HEK293T (cell line): ENCODE measurements at places on chromosomes 2 and 18.
A peak's percentile ranks its signal among the peaks of the same experiment; 100 is the strongest.

DNA sequence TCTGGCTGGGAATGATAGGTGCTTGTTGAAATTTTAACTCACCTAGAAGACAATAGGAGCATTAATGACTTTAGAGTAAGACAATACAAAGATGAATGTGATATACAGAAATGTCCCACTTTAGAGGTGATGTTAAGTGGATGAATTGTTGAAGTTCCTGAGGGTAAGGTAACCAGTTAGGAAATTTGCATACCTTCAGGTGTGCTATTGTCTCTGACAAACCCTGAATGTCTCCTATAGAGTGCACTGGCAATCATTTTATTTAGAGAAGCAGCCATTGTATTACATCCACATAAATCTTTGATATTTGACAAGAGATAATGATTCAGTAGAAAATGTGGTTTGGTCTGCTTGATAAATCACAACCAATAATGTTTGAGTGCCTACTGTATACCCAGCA lies 228.5 kb downstream of the RNF144A start:
- no peak for DNase-seq

- peak; percentile 45 for DNase-seq
Observed at GRCh38 chr2:57497489-57498096, 549.0 kb upstream of the VRK2 start.

- DNase-seq = no peak
Observed at GRCh38 chr2:46366668-46367052, 69.5 kb downstream of the EPAS1 start.

GRCh38 chr18:12053289-12053688 lies 40.4 kb upstream of the ANKRD62 start:
- no peak for DNase-seq

DNA sequence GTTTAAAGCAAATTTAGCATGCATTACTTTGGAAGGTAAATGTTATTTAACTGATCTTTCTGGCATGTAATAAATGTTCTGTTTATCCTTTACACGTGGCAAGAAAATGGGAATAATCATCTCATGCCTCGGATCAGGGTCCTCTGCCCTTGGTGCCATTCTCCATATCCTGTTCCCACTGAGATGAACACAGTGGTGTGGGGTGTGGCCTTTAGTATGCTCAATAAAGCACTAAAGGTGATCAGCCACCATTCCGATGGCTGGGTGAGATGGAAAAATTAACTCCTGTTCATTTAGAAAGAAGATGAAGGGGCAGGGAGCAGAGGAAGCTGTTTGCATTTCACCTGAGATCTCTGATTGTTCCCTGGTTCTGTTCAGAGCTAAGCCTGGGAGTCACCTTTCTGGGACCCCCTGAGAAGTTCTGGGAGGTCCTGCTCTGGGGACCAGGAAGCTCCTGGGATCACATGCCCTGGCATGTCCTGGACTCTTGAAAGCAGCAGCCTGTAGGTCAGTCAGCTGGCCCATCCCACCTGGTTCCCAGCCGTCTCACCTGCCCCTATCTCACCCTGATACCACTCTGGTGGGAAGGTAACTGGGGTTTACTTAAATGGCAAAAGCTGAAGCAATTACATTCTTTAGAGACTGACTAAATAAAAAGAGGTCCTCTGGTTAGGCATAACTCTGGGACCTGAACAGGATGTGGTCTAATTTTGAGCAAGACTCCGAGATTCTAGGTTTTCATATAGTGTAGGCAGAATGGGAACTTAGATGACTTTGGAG lies 288.9 kb upstream of the EPAS1 start:
- DNase-seq = no peak

DNA sequence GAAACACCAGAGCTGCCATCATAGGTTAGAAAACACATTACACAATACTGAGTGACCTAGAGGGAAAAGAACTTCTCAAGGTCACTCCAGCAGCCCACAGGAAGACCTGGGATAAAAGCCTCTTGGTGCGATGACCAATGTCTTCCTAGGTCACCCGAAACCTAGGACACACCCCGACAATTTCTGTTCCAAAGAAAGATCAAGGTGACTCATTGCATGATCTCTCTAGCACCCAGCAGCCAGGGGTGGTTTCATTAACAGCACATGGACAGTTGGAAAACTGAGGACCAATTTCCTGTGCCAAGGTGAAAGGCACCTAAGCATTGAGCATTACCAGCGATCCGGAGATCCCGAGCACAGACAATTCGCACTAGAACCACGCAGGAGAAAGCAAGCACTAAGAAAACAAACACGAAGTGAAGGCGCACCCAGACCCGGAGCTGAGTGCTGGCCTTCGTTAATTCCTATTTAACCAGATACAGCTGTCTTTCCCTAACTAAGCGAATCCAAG lies 1.5 kb downstream of the CACNB4 start:
- peak; percentile 16 for DNase-seq

- DNase-seq = no peak
Observed at GRCh38 chr2:117996525-117996924, 17.3 kb downstream of the CCDC93 start.

DNA sequence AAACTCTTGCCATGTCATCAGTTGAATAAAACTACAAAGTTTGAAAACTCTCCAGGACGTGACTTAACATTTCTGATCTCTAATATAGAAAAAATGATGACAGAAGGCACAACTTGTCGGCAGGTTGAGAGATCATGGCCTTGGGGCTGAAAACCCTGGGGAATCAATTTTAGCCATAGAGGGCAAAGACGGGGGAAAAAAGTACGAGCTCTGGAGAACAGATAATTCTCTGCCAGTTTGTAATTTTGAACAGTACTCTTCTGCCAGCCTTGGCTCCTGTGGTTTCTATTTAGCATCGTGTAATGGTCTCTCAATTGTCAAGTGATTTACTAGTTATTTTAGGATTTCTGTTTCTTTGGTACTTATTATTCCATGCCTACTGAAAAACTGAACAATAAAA lies 25.3 kb upstream of the CPS1 start:
- DNase-seq = no peak

DNA sequence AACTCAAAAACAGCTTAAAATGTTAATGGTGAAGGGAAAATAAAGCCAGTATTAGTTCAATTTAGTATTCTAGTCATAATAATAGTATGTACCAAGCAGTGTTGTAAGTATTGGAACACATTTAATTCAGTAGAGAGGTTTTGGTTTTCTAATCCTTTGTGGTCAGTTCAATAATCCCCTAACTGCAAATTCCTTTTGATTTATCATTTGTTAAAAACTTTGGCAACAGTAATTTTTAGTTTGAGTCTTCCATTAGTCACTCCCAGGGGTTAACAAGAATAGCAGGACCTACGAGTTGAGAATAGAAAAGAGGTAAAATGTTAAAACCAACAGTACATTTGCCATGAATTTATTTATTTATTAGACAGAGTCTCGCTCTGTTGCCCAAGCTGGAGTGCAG lies 10.7 kb downstream of the MRPL44 start:
- no peak for DNase-seq

DNA sequence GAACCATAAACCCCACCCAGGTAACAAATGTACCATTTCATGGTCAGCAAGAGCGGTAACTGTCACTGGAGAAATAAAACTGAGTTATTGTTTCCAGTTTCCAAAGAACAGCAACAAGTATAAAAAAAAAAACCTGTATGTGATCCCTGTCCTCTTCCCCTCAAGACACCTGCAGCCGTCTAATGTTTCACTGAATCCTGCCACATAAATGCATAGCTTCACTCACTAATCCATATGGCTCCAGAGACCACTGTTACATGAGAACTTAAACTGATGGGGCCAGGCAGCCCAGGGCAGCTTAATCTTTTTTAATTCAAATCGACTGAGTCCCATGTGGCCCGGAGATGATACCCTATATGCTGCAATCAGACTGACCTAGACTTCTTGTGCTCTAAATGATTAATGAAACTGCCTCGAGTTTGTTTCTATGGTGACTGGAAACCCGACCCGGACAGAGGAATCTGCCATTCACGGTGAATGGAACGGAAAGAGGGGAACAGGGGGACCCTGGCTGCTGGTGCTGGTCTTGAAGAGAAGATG lies 60.9 kb upstream of the SIX2 start:
- DNase-seq = no peak

DNA sequence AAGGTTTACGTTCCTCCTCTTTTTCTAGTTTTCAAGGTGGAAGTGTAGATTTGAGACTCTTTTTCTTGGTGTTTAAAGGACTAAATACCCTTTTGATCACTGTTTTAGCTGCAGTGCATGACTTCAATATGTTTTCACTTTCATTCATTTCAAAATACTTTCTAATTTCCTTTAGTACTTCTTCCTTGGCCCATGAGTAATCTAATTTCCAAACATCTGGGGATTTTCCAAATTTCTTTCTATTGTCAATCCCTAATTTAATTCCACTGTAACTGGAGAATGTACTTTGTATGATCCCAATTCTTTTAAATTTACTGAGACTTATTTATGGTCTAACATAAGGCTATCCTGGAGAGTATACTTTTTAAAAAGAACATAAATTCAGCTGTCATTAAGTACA lies 3.8 kb upstream of the RHBDD1 start:
- no peak for DNase-seq

DNA sequence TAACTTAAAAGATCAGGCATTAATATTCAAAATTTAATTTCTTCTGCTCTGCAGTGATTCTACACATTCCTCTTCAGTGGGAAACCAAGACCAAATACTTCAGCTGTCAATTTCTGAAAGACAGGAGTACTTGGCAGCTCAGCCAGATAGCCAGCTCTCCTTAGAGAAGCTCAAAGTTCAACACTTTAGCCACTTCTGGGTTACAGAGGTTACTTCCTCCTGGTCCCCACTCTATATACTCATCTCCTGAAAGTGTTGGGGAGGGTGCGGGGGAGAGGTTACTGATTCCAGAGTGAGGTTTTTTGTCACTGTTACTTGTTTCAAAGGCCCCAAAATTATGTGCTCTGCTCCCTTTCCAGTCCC lies 4.1 kb downstream of the CYTIP start:
- no peak for DNase-seq

GRCh38 chr2:36618381-36618780 lies 20.4 kb upstream of the FEZ2 start:
- DNase-seq = peak; percentile 70

GRCh38 chr2:233441161-233442027 lies 87.1 kb downstream of the DGKD start:
- DNase-seq = no peak

DNA sequence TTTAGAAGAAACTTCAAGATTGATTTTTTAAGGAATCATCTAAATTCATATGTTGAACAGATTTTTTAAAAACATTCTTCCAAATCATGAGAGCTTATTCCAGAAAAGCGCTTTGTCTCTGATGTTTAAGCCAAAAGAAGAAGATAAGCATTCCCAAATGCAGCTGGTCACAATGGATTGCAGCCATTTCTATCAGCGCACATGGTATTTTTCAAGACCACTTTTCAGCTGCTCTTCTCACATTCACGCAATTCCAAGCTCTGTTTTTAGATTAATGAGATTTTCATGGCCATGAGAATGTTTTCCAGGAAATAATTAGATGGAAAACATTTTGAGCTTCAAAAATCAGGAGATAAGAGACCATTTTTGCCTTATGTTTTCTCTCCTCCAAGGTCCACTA lies 8.7 kb downstream of the OSBPL1A start:
- no peak for DNase-seq

GRCh38 chr18:79452991-79453645 lies 57.4 kb downstream of the NFATC1 start:
- no peak for DNase-seq

DNA sequence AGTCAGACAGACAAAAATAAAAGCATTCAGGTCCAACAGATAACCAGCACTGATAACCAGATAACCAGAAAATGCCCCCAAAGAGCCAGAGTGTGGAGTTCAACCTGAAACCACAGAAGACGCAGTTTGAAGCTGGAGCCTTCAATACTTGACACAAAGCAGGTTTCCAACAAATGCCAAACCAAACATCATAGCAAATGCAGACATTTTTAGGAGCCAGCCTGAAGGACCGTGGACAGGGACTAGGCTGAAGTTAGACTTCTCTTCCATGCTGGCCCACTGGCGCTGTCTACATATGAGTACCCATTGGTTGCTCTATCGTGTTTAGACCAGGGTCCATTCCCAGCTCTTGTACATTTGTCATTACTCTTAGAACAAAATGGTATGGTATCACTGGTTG lies 9.9 kb downstream of the COLEC12 start:
- no peak for DNase-seq

DNA sequence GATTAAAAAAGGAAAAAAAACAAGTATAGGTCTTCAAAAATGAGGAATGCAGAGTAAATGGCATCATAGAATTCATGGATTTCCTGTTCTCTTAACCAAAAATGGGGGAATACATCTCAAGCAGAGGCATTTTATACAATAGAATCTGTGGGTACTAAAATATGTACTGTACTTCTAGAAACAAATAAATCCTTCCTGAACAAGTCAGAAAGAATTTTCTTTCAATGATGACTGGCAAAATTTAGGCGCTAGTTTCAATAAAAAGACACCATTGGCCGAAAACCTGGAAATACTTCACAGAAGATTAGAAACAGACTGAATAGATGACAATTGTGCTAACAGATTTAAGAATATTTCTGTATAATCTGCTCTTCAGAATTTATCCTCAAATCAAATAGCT lies 15.1 kb downstream of the TRAK2 start:
- DNase-seq = no peak
